Sciatic nerve (tissue), 2 donors: ENCODE measurements at places on chromosomes 3 and 15. TPM values are rescaled to one million over a fixed set of nuclear protein-coding genes. Genes with fewer than 3 reads are reported as not detected.

DNA sequence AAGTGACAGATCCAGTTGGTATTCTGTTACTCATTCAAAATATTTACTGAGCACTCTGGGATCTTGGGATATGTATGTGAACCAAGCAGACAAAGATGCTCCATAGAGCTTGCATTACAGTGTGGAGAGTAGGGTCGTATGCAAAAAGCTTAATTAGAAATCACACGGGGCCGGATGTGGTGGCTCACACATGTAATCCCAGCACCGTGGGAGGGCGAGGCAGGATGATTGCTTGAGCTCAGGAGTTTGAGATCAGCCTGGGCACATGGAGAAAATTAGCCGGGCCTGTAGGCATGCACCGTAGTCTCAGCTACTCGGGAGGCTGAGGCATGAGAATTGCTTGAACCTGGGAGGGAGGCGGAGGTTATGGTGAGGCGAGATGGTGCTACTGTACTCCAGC lies 68.7 kb upstream of the MB21D2 start:
- DNase-seq = no peak

- no peak for DNase-seq
Observed at GRCh38 chr3:63795438-63795837, 23.7 kb upstream of the C3orf49 start.

- DNase-seq = no peak
Observed at GRCh38 chr3:64247991-64248646, 22.9 kb upstream of the PRICKLE2 start.

Gene CMTM7
- total RNA-seq = 19.5 TPM
